Aorta (tissue), 5 donors: ENCODE measurements at places on chromosomes 2 and 18. TPM values are rescaled to one million over a fixed set of nuclear protein-coding genes. Genes with fewer than 3 reads are reported as not detected.

The C18orf32 gene
- polyA plus RNA-seq: 53.3 TPM

DNA sequence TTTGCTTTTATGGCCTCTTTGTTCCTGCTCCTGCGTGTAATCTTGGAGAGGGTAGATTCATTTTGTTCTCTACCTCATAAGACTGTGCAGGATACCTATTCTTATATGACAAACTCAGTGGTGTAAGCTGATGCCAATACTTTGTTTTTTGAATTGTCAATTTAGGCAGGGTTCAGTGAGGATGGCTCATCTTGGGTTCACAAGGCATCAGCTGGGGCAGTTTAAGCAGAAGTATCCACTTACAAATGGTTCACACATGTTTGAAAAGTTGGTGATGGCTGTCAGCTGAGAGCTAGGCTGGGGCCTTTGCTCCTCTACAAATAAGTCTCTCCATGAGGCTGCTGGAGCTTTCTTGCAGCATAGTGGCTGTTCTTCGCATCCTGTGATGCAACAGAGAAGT, 920.6 kb upstream of the PIK3C3 start:
- no peak for DNase-seq

GRCh38 chr2:232533944-232534710, 5.4 kb upstream of the CHRNG start:
- DNase-seq: peak; percentile 72

GRCh38 chr18:3546106-3546505, 96.1 kb downstream of the TGIF1 start:
- no peak for DNase-seq

- DNase-seq: no peak
These were observed 50.9 kb downstream of the ADNP2 start for GRCh38 chr18:80159713-80160636.

The SERPINB4 gene
- polyA plus RNA-seq: not detected

The UGT1A4 gene
- not detected for polyA plus RNA-seq

- DNase-seq: no peak
These were observed 26.6 kb upstream of the NT5DC4 start for GRCh38 chr2:112694182-112694581.

DNA sequence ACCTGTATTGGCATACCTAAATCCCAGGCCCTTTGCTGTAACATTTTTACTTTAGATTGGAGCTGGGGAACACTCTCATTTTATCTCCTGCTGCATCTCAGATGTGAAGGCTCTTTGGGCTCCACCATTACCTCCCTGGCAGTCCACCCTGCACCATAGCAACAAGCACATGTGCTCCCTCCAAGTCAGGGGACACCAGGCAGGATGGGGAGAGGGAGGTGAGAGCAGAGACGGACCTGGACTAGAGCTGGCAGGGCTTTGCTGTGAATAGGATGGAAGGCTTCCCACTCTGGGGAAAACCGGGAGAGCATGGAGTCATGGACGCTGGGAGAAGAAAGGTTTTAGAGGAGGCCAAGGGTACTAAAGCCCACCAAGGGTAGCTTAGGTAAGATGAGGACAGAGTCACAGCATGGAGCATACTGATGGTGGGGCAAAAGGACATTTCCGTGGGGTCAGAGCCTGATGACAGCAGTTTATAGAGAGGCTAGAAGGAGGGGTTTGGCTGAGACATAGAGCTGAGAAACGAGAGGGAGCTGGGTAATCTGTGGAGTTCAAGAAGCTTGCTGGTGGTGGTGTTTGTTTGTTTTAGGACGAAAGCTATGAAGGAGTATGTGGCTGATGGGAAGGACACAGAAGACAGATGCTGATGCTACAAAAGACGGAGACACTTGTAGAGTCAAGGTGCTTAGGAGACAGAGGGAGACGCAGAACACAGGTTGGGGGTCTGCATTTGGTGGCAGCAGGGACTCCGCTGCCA, 134.8 kb downstream of the COL6A3 start:
- DNase-seq: no peak

- no peak for DNase-seq
These were observed 658.7 kb downstream of the EPHA4 start for GRCh38 chr2:220913384-220913783.

DNA sequence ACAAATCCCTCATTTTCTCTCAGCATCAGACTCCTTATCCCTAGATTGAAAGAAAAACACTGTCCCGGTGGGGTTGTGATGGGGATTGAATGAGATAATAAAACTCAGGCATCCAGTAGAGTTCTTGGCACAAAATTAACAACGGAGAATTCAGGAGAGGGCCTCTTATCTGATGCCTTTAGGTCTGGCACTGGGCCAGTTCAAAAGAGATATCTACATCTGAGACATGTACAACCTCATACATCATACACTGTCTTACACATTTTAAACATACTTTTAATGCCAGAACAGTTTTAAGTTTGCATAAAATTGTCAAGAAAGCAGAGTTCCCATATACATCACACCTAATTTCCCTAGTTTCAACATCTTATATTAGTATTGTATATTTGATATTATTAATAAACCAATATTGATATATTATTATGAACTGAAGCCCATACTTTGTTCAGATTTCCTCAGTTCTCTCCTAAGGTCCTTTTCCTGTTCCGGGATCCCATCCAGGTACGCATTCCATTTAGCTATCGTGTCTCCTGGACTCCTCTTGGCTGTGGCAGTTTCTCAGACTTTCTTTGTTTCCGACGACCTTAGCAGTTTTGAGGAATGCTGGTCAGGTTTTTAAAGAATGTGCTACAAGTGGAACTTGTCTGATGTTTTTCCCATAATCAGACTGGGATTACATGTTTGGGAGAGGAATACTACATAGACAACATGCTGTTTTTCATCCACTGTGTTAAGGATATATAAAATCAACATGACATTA, 27.8 kb downstream of the NXPH2 start:
- no peak for DNase-seq

The AQP12A gene
- 2.5 TPM for polyA plus RNA-seq

The MZT2B gene
- 234 TPM for polyA plus RNA-seq

- DNase-seq: peak; percentile 76
These were observed 12.3 kb upstream of the NEU4 start for GRCh38 chr2:241796610-241797138.

The PJVK gene
- 10.6 TPM for polyA plus RNA-seq

DNA sequence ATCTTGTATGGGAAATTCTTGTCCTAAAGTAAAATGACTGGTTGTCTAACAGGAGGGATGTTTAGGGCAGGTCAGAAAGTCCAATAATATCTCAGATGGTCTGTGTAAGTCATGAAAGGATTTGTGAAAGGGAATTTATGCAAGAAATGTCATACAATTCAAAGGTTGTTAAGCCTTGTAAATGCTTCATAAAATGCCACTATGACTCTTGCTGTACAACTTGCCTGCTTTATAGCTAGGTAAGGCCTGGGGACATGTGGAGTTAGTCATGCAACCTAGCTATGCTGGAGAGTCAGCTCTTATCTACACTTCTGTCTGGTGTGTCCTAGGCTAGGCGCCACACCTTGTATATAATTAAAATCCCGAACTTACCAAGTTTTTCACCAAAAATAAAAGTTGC, 36.9 kb upstream of the VWA3B start:
- no peak for DNase-seq

- DNase-seq: no peak
These were observed 80.2 kb downstream of the CDK15 start for GRCh38 chr2:201886504-201886903.

- no peak for DNase-seq
These were observed 379.9 kb downstream of the LPIN1 start for GRCh38 chr2:12126318-12126717.
